Progenitor cell of endocrine pancreas (in vitro differentiated cells): ENCODE measurements at places on chromosomes 12 and 14.

GRCh38 chr12:95700316-95700785 lies 90.2 kb downstream of the NTN4 start:
- no peak for DNase-seq

- DNase-seq = no peak
These were observed 83.6 kb downstream of the SPRING1 start for GRCh38 chr12:116654226-116654743.

- no peak for DNase-seq
These were observed 242.1 kb downstream of the CHST11 start for GRCh38 chr12:104698871-104699270.

- no peak for DNase-seq
These were observed 103.8 kb downstream of the SLC16A7 start for GRCh38 chr12:59699421-59700152.

DNA sequence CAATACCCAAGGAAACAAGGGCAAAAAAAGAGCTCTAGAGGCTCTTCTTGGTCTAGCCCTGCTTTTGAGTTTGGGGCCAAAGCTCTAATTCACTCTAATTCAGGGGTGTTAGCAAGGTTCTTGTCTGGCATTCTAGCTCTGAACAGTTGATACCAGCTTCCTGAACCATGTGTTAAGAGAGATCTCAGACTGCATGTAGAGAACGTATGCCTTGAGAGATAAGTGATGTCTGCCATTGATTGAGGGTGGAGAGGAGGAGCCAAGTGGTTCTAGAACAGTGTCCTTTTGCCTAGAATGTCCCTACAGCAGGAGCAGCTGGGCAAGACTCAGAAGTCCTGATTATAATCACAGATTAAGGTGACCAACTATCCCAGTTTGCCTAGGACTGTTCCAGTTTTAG lies 18.2 kb upstream of the POC1B start:
- no peak for DNase-seq

- DNase-seq = peak; percentile 39
These were observed at the start of gene NCOR2 for GRCh38 chr12:124566997-124567672. TSS of gene NCOR2 (minus strand) at chr12:124567612. CDS start at chr12:124495251, 72,361 bp downstream.

- no peak for DNase-seq
These were observed 26.3 kb downstream of the ANAPC5 start for GRCh38 chr12:121325922-121326396.

DNA sequence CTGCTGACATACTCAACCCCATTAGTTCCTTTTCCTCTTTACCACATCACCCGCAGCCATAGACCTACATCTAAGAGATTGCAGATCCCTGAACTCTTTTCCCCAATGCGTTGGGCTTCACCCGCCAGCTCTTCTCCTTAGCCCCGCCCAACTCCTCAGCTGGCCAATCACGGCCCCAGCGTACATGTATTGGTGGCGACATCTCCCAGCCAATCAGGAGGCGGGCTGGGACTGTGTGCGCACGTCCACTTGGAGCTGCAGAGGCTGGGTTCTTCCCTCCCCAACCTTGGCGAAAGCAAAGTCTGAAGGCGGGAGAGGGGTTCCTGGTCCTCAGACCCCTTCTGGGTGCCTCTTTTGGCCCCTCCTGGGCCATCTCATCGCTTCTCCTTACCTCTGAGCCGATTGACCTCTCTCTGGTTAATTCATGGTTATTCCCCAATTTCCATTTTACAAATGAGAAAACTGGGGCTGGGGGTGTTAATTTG lies 11.0 kb downstream of the PDE1B start:
- peak; percentile 56 for DNase-seq

DNA sequence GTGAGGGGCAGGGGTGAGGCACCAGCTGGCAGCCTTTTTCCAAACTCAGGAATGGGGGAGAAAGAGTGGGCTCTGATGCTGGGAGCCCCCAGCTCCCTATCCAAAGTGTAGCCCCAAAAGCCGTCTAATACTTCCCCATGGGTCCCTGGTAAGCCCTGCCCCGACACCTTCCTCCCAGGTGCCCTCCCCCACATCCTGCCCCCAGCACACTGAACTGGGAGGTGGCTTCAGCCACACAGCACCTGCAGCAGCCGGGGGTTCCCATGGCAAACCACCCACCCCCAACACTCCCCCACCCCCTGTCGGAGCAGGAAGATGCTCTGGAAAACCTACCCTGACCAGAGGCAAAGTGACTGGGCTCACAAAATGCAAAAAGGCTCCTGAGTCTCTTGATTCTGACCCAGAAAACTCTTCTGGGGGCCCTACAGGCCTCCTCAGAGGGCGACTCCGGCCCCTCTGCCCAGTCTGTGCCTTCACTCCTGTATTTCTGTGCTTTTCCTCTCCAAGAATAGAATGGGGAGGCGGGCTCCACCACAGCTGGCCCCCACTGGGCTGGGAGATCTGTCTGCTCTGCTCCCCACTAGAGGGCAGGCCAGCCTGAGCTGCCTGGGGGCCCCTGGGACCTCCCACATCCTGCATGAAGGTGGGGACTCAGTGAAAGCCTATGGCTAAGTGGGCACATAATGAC lies 81.6 kb downstream of the ITPK1 start:
- DNase-seq = no peak

- DNase-seq = peak; percentile 53
These were observed 218.8 kb upstream of the BMP4 start for GRCh38 chr14:54175298-54175942.

GRCh38 chr14:95877633-95878032 lies 1.0 kb downstream of the TUNAR start:
- no peak for DNase-seq

GRCh38 chr12:3655328-3655900 lies 97.5 kb downstream of the CRACR2A start:
- DNase-seq = no peak

GRCh38 chr12:12673296-12673695 lies 22.7 kb downstream of the GPR19 start:
- DNase-seq = no peak

- DNase-seq = no peak
These were observed 111.2 kb upstream of the NOVA1 start for GRCh38 chr14:26709019-26709418.

DNA sequence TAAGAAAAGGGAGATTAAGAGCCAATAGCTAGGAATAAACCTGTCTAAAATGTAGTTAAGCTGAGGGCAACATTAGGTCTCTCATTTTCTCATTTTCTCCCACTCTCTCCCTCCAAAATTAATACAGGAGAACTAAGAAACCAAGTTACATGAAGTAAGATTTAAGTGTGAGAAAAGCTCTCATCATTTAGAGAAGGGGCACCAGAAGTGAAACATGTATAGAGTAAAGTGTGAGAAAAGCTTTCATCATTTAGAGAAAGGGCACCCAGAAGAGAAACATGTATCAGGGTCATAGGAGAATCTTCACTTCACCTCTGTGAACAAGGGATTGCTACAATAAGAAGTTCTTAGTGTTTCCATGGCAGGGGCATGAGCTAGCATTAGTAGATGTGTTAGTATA lies 132.4 kb upstream of the CNTN1 start:
- no peak for DNase-seq
